ENCODE measurements at places on chromosomes 3 and 15.

DNA sequence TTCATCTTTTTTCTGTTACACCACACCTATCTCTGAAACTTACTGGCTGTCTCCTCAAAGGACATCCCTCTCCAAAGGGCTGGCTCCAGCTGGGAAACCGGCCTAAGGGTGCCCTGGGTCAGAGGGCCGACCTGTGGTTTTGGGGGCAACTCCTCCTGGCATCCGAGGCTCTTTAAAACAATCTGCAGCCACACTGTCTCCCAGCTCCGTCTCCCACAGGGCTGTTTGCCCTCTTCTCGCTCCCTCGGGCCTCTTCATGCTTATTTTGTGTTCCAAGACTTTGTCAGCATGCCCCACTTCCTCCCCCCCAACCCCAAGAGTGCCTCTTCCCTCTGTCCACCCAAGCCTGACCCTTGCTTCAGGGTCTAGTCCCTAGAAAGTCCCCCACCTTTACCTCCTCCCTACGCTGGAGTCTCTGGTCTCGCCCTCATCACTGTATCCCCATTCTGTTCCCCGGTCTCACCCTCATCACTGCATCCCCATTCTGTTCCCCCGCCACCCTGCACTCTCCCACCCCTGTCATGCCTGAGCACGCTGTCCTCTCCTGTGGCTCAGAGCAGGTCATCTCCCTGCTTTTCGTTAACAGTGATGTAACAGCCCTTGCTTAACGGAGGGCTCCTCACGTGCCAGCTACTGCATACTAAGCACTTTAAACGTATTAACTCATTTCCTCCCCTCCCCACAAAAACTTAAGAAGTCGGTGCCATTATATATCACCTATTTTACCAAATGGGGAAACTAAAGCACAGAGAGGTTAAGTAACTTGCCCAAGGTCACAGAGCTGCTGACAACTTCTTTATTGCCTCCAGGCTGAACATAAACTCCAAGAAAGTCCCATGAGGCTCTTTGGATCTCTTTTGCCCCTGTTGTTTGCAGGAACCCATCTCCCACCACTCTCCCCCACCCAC is 1.1 kb upstream of the CSK start:
- DNase-seq = peak; percentile 62

DNA sequence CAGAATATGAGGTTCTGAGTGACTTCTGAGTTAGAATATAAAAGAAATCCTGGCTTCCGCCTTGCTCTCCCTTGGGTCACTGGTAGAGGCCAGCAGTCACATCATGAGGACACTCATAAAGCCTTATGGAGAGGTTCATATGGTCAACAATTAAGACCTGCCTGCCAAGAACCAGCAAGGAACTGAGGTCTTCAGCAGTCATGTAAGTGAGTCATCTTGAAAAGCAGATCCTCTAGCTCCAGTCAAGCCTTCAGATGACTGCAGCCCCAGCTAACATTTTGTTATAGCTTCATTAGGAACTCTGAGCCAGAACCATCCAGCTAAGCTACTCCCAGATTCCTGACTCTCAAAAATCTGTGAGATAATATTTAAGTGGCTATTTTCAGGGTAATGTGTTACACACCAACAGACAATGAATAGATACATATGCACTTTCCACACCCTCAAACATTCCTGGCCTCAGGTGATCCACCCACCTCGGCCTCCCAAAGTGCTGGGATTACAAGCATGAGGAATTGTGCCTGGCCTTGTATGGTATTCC is 447.2 kb downstream of the SHQ1 start:
- no peak for DNase-seq

DNA sequence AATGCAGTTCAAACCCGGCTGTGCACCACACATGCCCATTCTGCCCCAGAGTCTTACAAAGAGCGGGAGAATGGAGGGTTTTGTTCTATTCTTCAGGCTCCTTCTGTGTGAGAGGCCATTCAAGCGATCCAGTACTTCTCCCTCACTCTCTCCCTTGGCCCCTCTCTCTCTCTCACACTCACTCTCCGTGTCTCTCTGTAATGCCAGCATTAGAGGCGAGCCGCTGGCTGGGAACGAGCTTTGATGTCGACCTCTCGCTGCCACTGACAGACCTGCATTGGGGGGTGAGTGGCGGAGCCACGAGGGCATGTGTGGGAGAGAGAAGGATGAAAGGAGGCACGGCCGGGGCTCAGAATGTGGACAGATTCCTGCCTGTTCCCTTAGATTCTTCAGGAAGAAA is 231.7 kb upstream of the ARRDC4 start:
- DNase-seq = no peak

DNA sequence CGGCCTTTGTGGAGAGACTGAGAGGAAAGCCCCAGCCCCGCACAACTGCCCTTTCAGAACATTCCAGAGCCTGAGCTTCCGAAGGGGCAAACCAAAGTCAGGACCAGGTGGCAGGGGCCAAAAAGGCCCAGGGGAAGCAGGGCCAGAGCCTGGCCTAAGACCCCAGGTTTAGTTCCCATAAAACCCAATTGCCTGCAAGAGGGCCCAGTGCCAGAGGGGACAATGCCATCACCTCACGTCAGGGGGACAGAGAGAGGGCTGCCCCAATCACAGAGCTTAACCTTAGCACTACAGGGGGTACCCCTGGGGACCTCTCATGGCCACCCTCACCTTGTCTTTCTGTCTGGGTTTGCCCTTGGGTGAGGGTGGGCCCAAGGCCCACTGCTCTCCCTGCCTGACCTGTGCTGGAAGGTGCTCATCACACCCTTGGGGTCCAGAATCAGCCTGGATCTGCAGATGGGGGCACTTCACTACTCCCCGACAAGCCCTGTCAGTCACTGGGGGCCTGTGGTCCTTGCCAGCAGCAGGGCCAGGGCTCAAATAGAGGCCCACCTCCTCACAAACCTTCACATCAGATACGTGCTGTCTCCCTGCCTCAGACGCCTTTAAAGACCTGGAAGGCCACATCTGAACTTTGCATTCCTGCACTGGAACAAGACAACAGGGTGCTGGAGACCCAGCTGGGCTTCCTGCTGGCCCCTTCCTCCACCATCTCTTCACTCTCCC is 3.8 kb downstream of the CALML4 start:
- DNase-seq = no peak

DNA sequence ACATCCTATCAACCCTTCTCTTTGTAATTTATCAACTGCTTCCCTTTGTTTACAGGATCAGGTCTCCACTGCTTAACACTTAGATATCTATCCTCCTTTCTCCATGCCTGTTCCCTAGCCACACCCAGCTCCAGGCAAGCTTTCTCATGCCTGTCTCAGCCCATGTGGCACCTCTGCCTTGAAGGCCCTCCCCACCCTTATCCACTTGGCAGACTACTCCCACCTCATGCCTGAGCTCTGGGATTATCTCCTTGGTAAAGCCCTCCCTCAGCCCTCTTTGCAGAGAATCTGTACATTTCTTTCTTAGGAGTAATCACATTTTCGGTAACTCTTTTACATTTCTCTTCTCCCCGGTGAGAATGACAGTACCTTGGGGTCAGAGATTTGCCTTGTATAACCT is 96.0 kb downstream of the ATP1B3 start:
- DNase-seq = no peak

DNA sequence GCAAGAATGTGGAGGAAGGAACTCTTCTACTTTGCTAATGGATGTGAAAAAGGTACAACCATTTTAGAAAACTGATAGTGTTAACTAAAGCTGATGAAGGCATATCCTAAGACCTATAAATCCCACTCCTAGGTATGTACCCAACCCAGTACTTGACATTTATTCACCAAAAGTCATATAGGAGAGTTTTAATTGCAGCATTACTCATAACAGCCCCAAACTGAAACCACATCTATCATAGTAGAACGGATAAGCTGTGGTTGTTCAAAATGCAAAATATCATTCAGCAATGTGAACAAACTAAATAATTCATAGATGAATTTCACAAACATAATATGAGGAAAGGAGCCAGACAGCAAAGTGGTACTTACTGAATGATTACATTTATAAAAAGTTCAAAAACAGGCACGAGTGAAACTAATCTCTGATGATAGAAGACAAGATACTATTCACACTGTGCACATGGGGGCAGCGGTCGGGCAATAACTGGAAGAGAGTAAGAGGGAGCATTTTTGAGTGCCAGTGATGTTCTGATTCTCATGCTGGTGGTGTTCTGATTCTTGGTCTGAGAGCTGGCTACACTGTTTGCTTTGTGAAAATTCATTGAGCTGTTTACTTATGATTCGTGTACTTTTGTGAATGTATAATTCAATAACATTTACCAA is 34.3 kb downstream of the GOLIM4 start:
- no peak for DNase-seq

- no peak for DNase-seq
Observed at GRCh38 chr15:98139337-98139736, 178.8 kb downstream of the ARRDC4 start.

DNA sequence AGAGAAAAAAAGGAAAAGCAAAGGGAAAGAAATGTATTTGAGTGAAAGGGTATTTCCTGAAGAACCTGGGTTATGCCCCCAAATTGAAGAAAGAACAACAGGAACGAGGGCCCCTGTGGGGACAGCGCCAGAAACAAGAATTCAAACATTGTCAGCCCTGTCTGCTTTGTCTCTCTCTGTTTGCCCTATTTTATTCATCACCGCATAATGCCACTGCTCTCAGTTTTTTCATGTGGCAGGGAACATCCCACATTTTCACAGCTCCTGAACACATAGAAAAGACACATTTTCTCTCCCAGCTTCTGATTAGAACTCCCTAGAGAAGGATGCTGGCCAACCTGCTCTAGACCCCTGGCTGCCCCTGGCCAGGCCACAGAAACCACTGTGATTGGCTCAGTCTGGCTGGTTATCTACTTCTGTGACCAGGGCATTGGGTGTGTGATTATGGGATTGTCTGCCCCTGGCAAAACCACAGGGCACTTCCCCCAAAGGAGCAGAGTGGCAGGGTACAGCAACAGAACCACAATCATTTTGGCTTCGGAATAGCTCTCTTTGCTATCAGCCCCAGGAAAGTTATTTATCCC is 31.3 kb upstream of the CCDC54 start:
- DNase-seq = no peak
